Tracheal epithelial cell (primary cell): ENCODE measurements at places on chromosomes 1 and 21. TPM values are rescaled to one million over a fixed set of nuclear protein-coding genes. Genes with fewer than 3 reads are reported as not detected.

SEMA4A gene
- total RNA-seq, result 3.4 TPM in 2 replicates

CATSPER4 gene
- total RNA-seq, result not detected in 2 replicates

TRIM67 gene
- not detected in 2 replicates for total RNA-seq

RBM11 gene
- total RNA-seq, result under 0.01 and 1.3 TPM in 2 replicates

SH3D21 gene
- total RNA-seq, result 3.2 and 7.0 TPM in 2 replicates

IFI44L gene
- total RNA-seq, result 0.96 TPM in 1 of 2 replicates, not detected in the other

SASS6 gene
- total RNA-seq, result 1.3 and 1.4 TPM in 2 replicates

NECTIN4 gene
- total RNA-seq, result 52.6 and 97.8 TPM in 2 replicates

FAM72B gene
- 0.24 TPM in 1 of 2 replicates, not detected in the other for total RNA-seq

SPATA46 gene
- not detected in 2 replicates for total RNA-seq

TRIM33 gene
- total RNA-seq, result 21.1 and 27.2 TPM in 2 replicates

PRMT6 gene
- 9.0 and 10.1 TPM in 2 replicates for total RNA-seq

CRYZ gene
- total RNA-seq, result 41.6 and 64.8 TPM in 2 replicates
